ENCODE measurements at places on chromosomes 6 and 20.
A peak's percentile ranks its signal among the peaks of the same experiment; 100 is the strongest.

DNA sequence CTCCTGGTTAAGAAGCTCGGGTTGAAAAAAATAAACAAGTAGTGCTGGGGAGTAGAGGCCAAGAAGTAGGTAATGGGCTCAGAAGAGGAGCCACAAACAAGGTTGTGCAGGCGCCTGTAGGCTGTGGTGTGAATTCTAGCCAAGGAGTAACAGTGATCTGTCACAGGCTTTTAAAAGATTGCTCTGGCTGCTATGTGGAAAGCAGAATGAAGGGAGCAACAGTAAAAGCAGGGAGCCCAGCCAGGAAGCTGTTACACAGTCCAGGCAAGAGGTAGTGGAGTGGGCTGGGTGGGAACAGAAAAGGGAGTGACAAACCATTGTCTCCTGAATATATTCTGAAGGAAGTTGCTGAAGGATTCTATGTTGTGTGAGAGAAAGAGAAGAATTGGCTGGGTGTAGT is 2.0 kb downstream of the HFE start:
- no peak for DNase-seq

- DNase-seq: no peak
Observed at GRCh38 chr20:57911512-57912226, 201.9 kb upstream of the PMEPA1 start.

DNA sequence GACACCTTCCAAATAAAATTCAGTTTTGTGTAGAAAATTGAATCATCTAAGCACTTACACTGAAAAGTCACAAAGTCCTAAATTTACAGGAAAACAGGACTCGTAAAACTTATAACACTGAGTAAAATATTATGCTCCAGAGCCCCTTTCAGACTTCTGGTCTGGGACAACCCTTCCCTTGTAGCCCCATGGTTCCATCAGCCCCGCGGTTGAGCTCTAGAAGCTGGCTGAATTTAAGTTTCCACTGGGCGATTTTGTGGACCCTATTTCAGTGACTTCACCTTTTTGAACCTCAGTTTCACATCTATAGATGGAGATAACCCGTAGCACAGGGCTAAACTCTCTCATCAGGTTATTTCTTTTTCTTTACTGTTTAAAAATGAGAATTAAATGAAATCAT is 117.7 kb upstream of the BACH2 start:
- DNase-seq: no peak

- DNase-seq: no peak
Observed at GRCh38 chr6:160124605-160125004, 3.0 kb downstream of the SLC22A1 start.

- DNase-seq: no peak
Observed at GRCh38 chr6:71977884-71978283, 91.5 kb downstream of the RIMS1 start.

DNA sequence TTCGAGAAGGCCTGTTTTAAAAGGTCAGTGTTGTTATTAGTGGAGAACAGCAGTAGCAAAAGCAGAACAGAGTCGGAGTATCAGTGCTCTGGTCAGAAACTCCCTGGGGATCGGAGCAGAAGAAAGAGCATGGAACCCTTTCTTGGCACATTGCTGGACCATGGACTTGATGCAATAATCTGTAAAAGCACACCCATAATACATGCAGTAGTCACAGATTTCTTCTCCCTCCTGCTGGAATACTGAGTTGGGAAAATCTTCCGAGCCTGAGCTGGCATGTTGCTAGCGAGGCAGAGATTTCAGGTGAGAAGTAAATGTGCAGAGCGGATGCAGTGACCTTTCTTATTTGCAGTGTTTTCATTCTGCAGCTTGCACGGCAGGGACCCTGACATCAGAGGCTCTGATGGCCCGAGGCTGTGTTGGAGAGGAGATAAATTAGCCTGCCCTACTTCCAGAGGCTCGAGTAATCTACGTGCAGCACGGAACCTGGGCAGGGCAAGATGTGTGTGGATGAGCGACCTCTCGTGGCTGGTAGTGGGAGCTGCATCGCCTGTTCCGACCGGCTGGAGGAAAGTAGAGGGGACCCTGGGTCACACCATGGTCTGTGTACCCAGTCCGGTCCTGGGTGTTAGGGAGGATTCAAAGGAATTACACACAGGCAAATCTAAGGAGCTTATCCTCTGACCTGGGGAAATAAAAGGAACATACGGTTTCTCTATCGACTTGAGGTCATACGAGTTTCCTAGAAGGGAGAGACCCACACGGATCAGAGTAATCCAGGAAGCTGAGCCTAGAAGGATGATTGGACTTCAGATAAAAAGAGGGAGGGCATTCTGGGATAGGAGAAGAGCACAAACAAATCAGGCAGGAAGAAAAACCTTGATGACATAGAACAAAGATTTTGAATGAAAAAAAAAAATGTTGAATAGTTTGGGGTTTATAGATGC is 137.0 kb upstream of the STMND1 start:
- DNase-seq: peak; percentile 76

DNA sequence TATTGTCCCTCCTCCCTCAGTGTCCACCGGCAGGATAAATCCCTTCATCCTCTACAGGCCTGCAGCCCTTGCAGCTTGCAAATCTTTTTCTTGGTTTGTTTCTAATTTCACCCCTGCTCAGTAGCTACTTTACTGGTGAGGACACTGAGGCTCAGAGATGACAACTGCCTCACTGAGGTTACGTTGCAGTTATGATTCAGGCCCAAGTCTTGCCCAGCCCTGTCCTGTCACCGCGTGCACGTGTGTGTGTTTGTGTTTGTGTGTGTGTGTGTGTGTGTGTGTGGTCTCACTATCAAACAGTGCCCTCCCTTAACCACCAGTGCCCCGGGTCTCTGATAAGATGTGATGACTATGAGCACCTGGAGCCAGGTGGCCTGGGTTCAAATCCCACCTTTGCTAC is 21.1 kb downstream of the FAM110A start:
- no peak for DNase-seq

DNA sequence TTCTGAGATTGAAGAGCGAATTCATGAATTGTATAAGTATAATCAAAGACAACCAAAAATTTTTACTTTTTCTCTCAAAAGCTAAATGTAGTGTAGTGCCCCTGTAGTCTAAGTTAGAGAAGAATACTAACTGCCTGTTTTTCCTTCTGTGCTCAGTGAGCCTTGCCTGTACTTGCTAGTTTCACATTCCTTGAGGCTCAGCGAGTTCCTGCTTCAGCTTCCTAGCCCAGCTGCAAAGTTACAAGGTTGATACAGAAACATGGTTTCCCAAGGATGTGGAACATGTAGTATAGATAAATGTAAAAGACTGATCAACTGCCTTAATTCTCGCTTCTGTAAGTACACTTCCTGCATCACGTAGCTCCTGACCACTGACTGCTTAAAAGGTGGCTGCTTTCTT is 33.1 kb upstream of the SEC63 start:
- no peak for DNase-seq

- no peak for DNase-seq
Observed at GRCh38 chr6:139152088-139152891, 17.4 kb downstream of the HECA start.

DNA sequence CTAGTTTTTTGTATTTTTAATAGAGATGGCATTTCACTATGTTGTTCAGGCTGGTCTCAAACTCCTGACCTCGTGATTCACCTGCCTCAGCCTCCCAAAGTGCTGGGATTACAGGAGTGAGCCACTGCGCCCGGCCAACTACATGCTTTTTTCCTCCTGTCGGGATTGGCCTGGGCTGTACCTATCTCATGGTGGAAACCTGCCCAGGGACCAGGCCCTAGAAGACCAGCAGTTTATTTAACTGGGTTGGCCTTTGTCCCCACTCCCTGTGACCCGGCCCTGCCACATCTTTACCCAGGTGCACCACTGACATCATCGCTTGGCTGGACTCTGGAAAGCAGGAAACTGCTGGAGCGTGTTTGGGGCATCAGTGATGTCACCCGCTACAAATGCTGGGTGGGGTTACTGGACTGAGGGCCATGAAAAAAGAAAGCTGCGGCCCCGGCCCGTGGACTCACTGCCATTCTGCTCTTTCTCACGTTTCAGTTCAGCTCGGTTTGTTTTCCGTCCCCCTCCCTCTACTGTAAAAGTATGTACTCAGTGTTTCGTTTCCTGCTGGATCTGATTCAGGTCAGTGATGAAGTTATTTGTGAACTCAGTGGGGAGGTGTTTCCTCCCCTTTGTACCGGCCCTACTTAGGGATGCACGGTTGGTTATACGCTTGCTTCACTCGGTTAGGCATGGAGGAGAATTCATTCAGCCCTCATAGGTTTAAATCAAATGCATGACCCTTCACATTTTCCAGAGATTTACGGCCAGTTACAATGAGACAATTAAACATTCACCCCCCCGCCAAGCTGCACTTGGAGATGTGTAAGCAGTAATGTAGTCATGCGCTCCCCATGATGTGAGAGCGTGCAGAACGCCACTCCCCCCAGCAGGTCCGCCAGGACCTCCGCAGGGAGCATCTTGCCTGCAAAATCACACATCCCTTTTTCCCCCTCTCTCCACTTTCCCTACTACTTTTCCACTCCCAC is 179.3 kb downstream of the MTHFD1L start:
- peak; percentile 96 for DNase-seq

DNA sequence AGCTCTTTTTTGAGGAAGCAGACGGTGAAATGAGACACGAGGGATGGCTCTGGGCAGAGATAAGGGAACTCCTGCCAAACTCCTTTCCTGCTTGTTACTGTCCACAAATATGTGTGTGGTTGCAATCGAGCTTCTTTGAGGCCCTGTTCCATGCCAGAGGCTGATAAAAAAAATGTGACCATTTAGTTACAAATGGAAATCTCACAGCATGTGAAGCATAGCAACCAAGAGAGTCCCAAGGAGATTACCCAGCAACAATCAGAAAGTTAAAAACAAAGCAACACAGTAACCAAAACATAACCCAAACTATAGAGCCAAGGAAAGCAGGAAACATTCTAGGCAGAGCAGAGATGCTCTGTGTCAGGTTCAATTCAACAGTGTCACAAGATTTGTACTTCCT is 35.4 kb upstream of the HMGN3 start:
- DNase-seq: peak; percentile 98

DNA sequence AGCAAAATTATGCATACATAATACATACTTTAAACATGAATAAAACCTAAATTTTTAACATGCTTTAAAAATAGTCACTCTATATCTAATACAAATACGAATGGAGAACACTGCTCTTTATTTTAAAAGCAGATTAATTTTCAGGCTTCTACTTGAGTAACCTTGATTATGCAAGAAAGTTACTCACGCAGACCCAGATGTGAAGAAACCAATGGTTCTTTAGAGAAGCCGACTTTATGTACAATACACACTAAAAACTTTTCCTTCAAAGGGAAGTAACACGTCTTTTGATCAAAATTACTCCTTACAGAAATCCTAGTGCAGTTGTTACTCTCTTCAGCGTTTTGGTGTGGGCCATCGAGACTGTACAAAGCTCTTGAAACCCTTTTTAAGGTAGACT is 136.9 kb upstream of the SLC22A16 start:
- DNase-seq: no peak

- no peak for DNase-seq
Observed at GRCh38 chr20:36591854-36592641, 13.5 kb upstream of the RAB5IF start.

GRCh38 chr6:54632984-54633565 is 213.5 kb upstream of the FAM83B start:
- no peak for DNase-seq

GRCh38 chr6:70371454-70372105 is 41.7 kb upstream of the FAM135A start:
- no peak for DNase-seq

DNA sequence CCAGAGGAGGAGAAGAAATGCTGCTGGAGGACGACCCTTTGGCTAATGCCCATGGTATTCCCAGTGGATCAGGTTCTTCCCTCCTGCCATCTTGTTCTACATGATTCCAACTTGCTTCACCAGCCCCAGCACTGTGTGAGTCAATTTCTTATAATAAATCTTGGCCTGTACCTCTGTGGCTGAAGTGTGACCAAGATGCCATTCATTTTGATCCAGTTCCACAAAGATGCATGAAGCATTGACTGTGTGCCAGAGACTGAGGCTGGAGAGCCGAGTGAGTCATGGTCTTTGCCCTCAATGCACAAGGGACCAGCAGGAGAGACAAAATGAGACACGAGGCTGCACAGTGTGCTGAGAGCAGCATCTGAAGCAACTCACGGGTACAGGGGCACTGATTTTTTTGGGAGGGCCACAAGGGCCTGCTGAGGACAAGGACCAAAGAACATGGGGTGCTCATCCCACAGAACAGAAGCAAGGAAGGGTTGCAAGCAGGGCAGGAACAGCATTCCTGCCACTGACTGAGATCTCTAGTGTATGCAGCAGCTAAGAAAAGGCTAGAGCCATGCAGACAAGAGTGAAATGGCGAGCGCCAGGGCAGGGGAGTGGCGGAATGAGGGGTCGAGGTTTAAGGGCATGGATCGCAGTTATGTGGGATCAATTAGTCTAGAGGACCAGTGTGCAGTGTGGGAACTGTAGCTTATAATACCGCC is 207.0 kb downstream of the THBS2 start:
- peak; percentile 39 for DNase-seq

DNA sequence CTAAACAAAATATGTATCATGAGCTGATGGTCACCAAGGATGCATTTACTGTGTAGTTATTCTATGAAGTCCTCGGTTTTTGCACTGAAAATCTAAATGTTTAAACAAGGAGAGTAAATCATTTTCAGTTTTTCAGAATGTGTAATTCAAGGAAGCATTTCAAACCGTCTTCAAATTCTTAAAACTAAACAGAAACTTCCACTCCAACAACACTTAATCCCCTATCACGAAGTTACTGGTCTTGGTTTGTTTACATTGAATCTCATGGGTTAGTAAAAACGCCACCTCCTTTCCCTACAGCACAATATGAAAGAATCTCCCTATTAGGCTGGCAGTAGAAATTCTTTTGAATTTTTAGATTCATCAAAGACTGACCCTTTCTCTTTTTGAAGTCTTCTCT is 192.9 kb downstream of the AIG1 start:
- no peak for DNase-seq

DNA sequence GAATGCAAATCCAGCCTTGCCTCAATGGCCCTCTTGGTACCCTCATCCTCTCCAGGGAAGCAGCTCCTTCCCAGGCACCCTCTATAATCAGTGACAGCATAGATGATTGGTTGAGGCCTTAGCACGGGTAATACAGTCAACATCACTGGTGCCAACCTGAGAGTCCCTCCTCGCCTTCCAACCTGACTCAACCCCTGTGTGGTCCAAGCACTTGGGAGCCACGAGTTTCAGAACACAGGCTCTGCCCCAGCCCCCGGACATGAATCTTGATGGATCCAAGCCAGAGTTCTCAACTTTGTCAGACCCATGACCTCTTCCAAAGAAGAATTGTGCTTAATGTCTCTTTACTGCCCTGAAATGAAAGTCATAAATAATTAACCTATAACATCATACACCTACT is 213.9 kb downstream of the PREX1 start:
- DNase-seq: no peak

All from brain microvascular endothelial cell (primary cell).